ENCODE measurements at places on chromosomes 7 and 10.

GRCh38 chr10:65618126-65618525, 1307.7 kb upstream of the LRRTM3 start:
- no peak for DNase-seq

- DNase-seq: peak; percentile 49
These were observed 78.6 kb upstream of the SLC25A13 start for GRCh38 chr7:96400518-96400917.

DNA sequence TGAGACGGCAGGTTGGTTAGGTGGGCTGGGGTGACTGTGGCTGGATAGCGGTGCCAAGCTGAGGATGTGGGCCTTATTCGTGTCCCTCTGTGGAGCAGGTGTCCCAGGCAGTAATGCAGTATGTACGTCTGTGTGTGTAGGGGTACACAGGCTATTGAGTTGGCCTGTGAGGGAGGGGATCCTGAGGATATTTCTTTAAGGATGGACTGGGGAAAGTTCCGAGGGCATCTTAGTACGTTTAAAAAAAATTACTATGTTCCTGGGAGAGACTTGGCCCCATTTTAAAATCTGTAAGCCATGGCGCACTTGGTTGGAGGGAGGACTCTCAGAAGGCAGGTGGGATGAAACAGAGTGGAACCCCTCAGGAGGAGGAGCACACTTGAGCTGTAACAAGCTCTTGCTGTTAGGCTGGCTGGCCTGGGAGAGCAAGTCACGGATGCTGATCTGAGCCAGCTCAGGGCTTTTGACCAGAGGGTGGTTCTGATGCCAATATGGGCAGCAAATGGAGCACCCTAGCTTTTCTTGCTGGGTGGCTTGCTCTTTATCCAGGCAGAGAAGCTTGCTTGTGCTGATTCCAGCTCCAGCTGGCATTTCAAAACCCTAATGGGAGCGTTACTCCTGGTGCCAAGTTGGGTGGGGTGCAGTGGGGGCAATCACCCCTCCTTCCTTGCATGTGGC, 765 bp downstream of the WBP1L start:
- no peak for DNase-seq

DNA sequence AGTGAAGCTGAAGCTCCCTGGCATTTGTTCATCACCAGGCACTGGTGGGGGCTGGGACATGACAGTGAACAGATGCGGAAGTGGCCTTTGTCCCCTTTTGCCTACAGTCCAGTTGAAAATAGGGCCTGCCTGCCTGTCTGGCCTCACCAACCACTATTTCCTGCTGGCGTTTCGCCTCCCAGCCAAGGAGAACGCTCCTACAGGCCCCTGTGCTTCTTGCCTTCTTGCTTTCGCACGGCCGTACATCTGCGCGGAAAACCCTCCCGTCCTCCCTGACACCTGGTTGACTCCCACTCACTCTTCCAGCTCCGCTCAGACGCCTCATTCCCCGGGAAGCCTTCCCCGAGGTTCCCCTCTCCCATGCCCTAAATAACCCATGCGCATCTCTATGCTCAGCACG, 317.3 kb downstream of the PRPF18 start:
- no peak for DNase-seq

- no peak for DNase-seq
These were observed 205.8 kb upstream of the HDAC9 start for GRCh38 chr7:18289788-18290187.

DNA sequence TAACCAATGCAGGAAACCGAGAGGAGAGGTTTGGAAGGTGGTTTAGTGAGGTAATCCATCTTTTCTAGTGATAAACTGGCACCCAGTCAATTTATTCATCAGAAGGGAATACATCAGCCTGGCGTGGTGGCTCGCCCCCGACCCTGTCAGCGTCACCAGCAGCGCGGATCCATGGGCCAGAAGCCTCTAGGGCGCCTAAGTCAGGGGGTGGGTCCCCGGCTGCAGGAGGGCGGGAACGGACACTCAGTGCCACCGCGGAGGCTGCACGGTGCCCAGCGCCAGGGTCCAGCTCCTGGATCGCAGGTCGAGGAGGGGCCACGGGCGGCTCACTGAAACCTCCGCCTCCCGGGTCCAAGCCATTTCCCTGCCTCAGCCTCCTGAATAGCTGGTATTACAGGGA, 866 bp upstream of the ANKRD30A start:
- DNase-seq: no peak

GRCh38 chr7:85498031-85498430, 311.2 kb upstream of the SEMA3D start:
- no peak for DNase-seq

DNA sequence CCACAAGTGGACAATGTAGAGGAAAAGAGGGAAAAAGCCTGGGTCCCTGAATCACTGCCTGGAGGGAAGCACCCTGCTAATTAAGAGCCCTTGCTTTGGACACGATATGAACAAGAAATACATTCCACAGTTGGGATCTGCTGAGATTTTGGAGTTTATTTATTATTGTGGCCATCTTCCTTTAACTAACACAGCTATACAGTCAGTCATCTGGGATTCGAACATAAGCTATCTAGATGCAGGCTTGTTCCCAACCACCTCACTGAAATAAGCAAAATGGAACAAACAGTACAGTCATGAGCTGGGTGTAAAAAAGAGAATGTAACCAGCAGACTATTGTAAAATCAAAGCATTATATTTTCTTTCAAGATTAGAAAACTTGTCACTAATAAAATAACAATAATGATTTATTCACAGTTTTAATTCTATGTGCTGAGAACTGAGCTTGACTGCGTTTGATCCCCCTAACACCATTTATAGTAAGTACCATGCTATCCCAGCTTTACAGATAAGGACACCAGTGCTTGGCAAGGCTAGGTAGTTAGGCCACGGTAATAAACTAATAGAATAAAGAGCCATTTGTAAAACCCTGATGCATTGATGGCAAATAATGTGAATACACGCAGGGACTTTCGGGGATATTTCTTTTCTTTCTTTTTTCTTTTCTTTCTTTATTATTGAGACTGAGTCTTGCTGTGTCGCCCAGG, 223.8 kb upstream of the KLF6 start:
- no peak for DNase-seq

DNA sequence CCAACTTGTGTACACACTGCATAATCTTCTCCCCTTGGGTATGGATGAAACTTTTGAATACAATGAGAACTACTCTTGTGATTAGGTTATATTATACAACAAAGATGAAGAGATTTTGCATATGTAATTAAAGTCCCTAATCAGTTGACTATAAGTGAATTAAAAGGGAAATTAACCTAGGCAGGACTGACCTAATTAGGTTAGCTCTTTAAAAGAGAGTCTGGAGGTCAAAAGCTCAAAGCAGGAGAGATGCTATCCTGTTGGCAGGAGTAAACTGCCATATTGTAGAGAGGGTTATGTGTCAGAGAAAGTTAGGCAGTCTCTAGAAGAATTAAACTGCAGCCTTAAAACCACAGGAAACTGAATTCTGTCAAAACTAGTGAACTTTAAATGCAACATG, 29.4 kb downstream of the HGF start:
- no peak for DNase-seq

- no peak for DNase-seq
These were observed 305.0 kb upstream of the LRGUK start for GRCh38 chr7:133822001-133822641.

GRCh38 chr7:11130012-11130411, 156.3 kb downstream of the PHF14 start:
- DNase-seq: no peak

DNA sequence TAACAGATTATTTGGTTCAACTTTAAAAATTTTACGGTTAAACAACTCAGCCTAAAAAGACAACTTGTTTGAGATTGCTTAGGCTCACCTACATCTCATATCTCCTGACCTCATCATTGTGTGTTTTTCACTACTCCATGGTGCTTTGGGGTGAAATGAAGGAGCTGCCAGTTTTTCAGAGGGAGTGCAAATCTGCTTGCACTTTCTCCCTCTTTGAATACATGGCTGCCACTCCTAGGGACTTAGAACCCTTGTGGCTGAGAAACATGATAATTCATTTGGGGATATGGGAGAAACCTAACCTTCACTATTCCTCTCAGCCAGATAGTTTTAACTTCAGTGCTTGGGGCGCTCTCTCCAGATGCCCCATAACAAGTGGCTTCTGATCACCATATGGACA, 2.7 kb downstream of the CCSER2 start:
- no peak for DNase-seq

DNA sequence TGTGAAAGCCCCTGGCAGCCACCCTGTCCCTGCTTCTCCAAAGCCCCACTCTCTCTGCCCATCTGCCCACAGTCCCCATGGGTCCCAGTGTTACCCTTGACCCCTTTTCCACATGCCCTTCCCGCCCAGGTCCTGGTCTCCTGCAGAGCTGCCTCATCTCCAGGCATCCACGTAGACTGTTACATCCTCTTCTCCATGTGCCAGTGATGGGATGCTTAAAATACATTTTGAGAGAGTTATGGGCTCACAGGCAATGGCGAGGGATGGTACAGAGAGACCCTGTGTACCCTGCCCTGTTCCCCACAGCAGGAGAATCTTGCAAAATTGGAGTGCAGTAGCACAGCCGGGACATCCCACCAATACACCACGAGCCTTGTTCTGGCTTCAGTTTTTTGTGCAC, 56.8 kb downstream of the GLRX3 start:
- no peak for DNase-seq

DNA sequence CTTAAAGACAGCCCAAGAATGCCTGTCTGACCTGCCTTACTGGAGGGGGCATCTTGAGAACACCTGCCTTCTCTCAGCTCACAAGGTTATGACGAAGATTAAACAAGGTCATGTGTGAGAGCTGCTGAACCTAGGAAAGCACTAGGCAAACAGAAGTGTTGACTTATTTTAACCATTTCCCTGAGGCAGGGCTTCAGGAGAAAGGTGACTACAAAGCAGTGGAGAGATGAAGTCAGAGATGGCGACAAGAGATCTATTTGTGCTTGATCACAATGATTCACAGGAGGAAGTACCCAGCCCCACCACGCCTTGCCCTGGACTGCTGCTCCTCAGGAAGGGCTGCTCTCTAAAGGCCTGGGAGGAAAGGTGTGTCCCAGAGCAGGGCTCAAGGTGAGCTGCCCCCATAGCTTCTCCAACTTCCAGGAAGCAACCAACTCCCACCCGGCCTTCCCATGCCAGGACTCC, 27.8 kb downstream of the STN1 start:
- DNase-seq: no peak

DNA sequence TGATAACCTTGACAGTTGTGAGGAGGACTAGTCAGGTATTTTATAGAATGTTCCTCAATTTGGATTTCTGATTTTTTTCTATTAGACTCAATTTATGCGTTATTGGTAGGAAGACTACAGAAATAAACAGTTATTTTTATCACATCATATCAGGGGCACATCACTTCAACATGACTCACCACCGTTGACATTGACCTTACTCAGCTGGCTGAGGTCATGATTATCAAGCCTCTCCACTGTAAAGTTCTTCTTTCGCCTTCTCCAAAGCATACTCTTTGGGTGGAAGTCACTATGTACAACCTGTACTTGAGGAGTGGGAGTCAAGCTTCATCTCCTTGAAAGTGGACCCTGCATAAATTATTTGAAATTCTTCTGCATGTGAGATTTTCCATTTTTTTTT, 194.3 kb upstream of the IGFBP3 start:
- DNase-seq: no peak

DNA sequence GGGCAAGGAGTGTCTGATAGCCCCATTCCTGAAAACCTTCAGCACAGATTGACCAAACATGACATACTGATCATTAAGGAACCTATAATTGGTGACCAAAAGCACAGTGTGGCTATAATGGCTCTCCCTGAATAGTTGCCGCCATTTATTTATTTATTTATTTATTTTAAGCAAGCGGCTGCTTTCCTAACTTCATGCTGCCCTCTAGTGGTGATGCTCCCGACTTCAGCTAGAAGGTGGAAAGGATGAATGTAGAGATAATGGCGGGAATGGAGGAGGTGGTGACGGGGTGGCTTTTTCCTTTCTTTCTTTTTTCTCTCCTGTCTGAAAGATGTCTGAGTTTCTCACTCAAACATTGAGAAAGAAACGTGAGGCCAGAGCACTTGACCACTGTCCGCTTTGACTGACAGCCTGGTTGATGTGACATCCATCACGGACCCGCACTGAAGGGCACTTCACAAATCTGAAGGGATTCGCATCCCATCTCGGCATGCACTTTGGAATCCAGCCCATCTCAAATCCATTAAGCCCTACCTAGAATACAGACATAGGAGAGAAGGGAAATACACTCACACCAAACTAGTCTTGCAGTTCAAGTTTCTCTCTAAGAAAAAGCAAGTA, 1090.1 kb downstream of the KCNMA1 start:
- peak; percentile 61 for DNase-seq

Data from RCC 7860 (cell line).